T-cell (primary cell): ENCODE measurements at places on chromosomes 13 and 19.

DNA sequence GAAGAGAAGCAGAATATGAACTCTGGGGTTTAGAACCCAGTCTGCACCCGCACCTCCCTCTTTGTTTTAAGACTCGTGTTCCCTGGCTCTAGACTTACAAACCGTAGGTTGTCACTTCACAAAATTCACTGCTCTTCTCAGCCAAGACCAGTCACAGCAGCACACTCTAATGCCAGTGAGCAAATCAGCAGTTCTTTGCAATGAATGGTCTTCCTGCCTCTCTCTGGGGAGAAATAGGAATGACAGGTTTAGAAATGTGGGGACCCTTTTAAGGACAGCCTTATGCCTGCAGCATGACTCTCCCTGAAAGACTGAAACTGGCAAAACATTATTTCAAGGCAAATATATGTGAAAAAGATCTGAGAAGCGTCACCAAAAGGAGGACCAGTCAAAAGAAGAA lies 156.9 kb downstream of the KCTD15 start:
- DNase-seq, result no peak

GRCh38 chr13:95246292-95247082 lies 54.8 kb downstream of the ABCC4 start:
- no peak for DNase-seq

DNA sequence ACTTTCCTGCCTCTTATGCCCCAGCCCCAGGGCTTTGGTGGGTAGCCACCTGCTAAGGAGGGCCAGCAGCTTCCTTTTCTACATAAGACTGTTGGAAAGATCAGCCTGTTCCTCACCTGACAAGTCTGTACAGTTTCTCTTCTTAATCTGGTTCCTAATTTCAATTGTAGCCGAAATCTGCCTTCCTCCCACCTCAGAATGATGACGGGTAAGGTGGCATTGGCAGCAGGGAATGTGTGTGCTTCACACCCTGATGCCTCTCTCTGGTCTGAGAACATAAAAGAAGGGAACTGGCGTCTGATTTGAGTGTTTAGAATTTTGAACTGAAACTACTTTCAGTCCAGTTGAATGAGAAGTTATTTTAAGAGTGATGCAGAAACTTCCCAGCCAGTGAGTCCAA lies 16.0 kb downstream of the MAU2 start:
- DNase-seq, result no peak

DNA sequence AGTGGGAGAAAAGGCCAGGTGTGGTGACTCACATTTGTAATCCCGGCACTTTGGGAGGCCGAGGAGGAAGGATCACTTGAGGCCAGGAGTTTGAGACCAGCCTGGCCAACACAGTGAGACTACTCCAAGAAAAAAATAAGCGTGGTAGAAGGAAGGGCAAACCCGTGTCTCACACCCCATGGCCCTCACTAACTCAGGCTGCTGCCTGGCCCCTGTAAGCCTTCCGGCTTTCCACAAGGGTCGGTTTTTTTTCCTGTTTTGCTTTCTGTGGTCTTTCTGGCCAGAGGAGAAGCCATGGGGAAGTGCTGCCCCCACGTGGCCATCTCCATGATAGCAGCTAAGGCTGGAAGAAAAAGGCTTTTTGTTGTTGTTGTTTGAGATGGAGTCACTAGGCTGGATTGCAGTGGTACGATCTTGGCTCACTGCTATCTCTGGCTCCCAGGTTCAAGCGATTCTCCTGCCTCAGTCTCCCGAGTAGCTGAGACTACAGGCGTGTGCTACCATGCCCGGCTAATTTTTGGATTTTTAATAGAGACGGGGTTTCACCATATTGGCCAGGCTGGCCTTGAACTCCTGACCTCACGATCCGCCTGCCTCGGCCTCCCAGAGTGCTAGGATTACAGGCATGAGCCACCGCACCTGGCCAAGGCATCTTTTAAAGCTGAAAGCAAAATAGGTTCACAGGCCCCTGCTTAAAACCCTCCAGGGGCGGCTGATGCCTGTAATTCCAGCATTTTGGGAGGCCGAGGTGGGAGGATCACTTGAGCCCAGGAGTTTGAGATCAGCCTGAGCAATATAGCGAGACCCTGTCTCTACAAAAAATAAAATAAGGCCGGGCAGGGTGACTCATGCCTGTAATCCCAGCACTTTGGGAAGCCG lies 7.5 kb upstream of the ARHGEF18 start:
- peak; percentile 77 for DNase-seq

GRCh38 chr19:13665125-13665905 lies 99.0 kb upstream of the MRI1 start:
- no peak for DNase-seq
